ENCODE measurements at places on chromosomes 11 and 22.
A peak's percentile ranks its signal among the peaks of the same experiment; 100 is the strongest.

- no peak for DNase-seq
Observed at GRCh38 chr11:8015753-8016239, 28.7 kb downstream of the EIF3F start.

GRCh38 chr11:47144541-47144940 lies 32.1 kb downstream of the ARFGAP2 start:
- no peak for DNase-seq

GRCh38 chr11:69260622-69261021 lies 33.3 kb upstream of the MYEOV start:
- no peak for DNase-seq

DNA sequence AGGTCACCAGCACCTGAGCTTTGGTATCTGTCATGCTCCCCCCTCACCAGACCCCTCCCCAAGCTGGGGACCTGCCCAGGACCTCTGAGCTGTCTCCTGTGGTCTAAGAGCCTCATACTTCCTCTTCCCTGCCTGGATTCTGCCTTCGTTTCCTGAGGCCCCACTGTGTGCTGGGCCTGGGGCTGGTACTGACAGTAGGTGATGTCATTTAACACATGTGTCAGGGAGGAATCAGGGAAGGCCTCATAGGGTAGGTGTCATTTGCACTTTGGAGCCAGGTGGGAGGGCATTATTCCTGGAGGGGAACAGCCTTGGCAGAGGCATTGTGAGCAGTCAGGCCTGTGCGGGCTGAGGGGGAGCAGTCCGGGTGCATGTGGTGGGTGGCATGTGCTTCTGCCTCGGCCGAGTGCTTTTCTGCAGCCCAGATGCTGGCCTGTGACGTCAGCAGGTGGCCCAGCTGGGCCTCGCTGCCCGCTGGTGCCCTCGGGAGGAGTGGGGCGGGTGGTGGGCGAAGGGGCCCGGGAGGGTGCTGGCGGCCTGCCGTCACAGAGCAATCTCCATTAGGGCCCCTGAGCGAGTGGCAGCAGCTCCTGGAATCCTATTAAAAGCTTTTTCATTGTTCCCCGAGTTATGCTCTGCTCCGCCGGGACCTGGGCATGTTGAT lies 9.1 kb downstream of the FLRT1 start:
- no peak for DNase-seq

DNA sequence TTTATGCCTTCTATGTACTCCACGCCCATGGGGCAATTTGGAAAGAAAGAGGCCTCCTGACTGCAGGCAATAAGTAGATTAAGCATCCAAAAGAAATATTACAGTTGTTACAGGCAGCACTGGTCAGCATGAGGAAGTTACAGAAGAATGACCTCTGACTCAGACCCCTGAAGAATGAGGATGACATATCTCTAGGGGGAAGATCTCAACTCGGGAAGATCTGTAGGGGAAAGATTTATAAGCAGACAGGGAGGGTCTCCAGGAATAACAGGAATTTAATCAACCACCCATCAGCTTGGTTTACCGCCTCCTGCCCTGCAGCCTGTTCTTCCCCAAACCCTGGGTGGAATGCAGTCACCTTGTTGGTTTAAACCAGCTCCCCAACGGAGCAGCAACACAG lies 58.0 kb downstream of the RCN1 start:
- no peak for DNase-seq

DNA sequence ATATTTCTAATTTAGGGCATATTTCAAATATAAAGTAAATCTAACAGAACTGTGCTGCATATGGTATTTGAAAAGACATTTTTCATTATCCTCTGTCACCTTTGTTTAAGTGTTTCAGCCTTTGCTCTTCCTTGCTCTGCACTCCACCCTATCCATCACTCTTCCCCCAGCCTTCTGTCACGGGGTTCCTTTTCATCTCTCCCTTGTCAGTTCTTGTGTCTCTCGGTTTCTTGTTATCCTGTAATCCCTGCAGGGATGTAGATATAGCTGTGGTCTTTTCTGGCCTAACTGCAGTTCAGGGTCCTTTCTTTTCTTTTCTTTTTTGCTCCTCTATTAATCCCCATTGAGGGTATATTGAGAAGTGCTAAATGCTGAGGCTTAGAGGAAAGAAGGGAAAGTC lies 261.9 kb downstream of the DCDC1 start:
- DNase-seq, result no peak

DNA sequence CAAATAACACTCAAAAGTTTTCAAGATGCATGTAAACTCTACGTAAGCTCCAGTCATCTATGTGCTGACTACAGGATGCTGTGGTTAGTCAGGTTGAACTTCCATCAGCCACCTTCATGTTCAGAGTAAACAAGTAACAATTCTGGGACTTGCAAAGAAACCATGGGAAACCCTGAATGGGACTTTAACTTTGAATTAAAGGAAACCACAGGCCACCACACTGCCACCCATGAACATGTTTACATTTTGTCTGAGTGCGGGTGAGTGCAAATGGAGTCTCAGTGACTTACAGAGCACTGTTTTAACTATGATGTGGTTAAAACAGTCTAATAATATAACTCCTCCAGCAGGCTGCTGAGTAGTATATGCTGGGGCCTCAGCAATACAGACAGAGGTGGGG lies 12.9 kb upstream of the SYTL2 start:
- no peak for DNase-seq

- no peak for DNase-seq
Observed at GRCh38 chr11:116461789-116462188, 311.0 kb downstream of the BUD13 start.

GRCh38 chr11:13003736-13004493 lies 5.2 kb upstream of the RASSF10 start:
- no peak for DNase-seq

GRCh38 chr11:69601011-69601975 lies 39.7 kb upstream of the CCND1 start:
- DNase-seq, result no peak

DNA sequence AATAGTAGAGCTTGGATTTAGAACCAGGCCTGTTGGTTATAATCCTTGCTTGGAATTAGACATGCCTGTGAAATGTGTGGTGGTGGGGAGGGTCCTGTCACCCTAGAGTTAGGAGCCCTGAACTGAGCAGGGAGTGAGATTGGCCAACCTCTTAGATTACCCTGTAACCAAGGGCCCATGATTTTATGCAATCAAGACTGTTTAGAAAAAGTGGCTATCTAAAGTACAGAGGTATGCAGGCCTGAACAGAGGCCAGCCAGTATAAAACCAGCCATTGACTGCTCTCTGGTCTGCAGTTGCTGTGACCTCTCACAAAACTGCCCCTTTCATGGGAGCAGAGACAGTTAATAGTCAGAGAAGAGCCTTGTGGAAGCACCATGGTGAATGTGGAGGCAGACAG lies 36.2 kb downstream of the SERPINH1 start:
- DNase-seq, result no peak

DNA sequence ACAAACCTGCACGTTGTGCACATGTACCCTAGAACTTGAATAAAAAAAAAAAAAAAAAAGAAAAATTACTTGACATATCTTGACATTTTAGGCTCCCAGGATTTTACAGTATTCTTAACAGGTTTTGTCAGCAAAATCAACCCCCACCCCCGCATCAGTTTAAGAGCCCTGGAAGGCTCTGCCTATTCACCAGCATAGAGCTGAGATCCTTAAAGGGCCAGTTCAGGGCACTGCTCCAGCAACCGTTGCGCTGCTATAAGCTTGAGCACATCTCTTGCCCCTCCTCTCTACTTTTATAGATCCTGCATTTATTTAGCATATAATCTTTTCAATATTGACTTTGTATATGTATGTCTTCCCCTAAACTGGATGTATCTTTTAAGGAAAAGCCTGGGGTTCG lies 697 bp upstream of the PAFAH1B2 start:
- DNase-seq, result no peak

DNA sequence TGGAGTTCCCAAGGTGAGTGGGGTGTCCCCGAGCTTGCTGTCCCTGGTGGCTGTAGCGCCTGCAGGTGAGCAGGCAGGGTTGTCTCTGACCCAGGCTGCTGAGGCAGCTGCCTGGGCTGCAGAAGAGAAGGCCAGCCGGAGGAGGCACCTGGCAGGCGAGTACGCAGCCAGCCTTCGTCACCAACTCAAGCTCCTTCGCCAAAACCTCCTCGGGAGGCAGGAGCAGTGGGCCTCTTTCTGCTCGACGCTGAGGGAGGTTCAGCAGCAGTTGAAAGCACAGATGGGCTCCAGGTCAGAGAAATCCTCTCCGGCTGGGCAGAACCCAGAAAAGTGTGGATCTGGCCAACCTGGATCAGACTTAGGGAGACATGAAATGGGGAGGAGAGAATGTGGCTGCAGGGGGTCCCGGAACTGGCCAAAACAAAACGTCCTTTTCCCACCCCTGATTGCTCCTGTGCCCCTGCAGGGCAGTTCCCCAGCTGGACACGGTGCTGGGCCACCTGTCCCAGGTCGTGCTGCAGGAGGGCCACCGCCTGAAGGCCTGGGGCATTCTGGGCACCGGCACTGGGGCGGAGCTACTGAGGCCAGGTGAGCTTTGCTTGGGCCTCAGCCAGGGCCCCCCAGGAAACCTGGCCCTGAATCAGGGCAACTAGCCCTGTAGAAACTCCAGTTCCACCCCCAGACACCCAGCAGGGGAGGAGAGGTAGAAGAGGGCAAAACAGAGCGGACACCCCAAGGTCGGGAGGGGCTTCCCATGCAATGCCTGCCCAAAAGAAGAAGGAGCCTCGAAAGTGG lies 56.7 kb downstream of the BTG4 start:
- DNase-seq, result no peak

- no peak for DNase-seq
Observed at GRCh38 chr11:84581083-84581482, 1046.1 kb downstream of the DLG2 start.

DNA sequence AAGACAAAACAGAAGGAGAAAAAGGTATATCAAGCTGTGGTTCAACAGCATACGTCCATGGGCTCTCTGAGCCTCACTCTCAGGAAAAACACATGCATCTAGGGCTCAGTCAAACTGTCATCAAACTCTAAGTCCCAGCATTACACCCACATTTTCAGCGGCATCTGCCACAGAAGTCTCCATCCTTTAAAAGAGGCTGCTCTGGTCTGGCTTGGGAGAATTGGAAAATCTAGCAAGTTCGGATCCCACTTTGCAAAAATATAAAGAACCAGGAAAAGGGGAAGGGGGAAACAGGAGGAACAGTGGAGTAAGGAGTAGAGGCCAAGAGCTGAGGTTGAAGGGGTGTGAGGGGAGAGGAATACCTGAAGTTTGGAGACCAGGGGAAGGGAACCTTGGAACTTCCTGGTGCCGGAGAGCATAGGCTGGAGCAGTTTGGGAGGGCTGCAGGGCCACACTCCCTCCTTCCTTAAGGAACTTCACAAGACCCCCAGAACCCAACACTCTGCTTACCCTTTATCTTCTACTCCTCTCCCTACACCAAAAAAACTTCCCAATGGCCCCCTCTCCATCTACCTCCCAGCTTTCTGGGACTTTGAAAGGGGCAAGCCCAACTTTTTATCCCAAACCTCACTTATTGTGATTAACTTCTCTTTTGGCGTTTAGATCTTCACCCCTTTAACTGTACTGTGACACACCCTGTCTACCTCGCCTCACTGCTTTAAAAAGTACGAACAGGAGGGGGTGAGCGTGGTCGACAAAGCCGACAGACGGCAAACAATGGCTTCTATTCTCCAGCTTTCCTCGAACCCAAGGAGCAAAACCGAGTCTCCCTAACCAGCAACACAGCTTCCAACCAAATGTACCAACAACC lies 4.0 kb downstream of the PAX6 start:
- DNase-seq, result no peak

DNA sequence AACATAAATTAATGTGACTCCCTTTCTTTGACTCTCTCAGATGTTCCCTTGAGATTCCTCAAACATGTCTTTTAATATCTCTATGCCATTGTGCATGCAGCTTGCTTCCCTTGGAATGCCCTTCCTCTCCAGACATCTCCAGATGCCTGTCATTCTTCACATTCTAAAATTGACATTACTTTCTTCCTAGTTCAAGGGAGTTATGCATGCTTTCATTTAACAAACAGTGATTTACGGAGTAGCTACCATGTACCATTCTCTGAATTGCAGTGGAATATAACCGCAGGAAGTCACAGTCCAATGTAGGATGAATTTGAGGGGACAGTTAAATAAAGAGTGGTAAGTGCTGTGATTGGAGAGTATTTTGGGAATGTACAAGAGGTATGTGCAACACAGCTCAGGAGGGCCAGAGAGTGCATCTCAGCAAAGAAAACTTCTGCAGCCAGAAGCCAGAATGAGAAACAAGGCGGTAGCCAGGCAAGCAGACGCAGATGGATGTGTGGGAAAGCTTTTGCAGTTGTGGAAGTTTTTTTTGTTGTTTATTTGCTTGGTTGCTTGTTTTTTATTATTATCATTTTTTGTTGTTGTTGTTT lies 18.7 kb downstream of the MMP10 start:
- DNase-seq, result no peak

DNA sequence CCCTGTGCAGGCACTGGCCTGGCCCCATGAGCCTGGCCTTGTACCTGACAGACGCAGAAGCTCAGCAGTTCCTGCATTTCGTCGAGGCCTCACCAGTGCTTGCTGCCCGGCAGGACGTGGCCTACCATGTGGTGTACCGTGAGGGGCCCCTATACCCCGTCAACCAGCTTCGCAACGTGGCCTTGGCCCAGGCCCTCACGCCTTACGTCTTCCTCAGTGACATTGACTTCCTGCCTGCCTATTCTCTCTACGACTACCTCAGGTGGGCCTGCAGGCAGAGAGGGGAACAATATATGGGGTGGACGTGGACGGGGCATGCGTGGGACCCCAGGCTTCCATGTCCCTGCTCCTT lies 4.9 kb downstream of the LARGE2 start:
- DNase-seq, result no peak

- no peak for DNase-seq
Observed at GRCh38 chr22:25697181-25697664, 44.8 kb upstream of the MYO18B start.

- DNase-seq, result no peak
Observed at GRCh38 chr11:18081551-18081950, 24.3 kb downstream of the SAAL1 start.

DNA sequence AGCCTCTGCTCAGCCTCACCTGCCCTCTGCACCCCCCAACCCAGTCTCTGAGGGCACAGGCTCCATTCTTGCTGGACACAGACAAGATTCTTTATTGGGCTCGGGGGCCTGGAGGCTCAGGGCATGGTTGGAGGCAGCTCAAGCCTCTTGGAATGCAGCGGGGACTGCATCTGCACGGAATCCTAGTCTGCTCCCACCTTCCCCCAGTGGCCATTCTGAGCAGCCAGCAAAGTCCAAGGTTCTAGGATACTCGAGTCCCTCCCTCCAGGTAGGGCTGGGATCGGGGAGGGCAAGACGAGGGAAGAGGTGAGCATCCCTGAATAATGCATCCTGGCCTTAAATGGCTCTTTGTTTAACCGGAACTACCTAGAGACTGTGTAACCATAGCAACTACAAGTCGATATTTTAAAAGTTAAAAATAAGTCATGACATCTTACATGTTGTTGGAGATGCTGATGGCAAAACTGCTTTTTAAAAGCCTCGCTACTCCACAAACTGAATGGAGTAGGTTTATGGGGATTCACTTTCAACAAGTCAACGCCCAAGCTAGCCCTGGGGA lies 10.7 kb upstream of the IGSF22 start:
- DNase-seq, result no peak

GRCh38 chr11:126303623-126304456 lies at the start of gene DCPS:
Gene DCPS (plus strand): TSS chr11:126304060. CDS start chr11:126304081, 21 bp downstream.
- DNase-seq, result peak; percentile 83

- no peak for DNase-seq
Observed at GRCh38 chr22:17875156-17875555, 100.9 kb upstream of the BID start.

GRCh38 chr11:118998822-118999221 lies 884 bp downstream of the CENATAC start:
- DNase-seq, result no peak
